ENCODE measurements at places on chromosomes 6 and 20. TPM values are rescaled to one million over a fixed set of nuclear protein-coding genes. Genes with fewer than 3 reads are reported as not detected.

The VIP gene
- total RNA-seq = not detected

DNA sequence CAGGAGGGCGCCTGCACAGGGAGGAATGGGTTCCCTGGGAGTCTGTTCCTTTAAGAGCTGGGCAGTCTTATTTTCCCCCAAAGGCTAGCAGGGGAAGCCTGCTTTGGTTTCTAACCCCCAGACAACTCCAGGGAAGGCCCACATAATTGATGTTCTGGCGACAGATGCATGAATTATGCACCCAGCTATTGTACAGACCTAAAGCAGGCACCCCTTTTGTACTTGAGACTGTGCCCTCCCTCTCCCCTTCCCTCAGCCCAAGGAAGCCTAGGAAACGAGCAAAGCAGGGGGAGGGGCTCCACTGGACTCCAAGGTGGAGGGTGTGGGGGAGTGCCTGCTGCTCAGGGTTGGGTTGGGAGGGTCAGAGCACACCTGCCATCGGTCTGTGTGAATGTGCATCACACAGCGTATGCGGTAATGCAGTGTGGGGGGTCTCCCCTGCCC is 102.1 kb downstream of the KCNB1 start:
- DNase-seq = no peak

GRCh38 chr6:133333852-133334251 is 92.7 kb downstream of the EYA4 start:
- no peak for DNase-seq

DNA sequence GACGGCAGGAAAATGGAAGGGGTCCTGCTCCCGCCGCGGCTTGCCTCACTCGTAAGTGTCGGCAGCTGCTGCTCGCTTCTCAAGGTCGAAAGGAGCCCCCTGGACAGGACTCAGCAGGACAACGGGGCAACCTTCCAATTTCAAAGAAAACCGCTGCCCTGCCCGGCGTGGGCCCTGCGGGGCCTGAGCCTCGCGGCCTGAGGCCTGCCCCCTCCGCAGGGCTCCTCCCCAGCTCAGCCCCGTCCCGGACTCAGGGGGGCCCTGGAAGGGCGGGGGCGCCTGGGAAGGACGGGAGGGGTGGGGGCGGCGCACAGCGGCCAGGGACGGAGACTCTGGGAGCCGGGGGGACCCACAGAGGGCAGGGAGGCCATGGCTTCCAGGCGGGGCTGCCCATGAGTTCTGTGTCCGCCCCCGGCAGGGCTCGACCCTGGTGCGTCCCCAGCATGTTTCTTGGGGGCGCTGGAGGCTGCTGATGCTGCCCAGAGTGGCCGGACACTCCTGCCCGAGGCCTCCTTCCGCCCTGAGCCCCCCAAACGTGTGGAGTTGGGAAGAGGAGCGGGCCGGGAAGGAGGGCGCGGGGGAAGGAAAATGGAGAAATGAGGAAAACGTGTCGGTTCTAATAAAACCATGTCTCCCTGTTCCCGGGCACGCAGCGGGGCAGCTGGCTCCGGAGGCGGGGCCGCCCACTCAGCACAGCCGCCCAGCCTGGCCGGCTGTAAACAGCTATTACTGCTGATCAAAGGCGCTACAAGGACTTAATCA is 114.6 kb downstream of the DLL1 start:
- DNase-seq = peak; percentile 53

The NEDD9 gene
- total RNA-seq = 20.9 TPM

The SLC22A7 gene
- 0.12 TPM for total RNA-seq

- DNase-seq = no peak
Observed at GRCh38 chr6:160685762-160686450, 16.1 kb upstream of the PLG start.

The OOEP gene
- not detected for total RNA-seq

DNA sequence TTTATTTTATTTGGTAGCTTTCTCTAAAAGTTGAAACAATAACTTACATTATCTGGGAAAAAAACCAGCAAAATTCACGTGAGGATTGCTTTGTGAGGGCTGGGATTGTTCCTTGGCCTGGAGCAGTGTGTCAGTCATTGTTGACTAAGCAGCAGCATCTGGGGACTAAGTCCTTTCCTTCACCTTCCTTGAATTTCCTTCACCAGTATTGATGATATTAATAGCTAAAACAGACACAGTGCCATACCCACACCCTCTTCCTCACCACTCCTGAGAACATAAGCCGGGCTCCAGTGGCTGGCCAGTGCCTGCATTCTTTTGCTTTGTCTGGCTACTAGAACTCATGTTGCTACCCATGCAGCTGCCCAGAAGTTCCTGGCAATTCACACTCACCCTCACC is 23.7 kb downstream of the PLCB1 start:
- no peak for DNase-seq
